ENCODE measurements at places on chromosomes 1 and 21.

- peak; percentile 23 for DNase-seq
These were observed 6.6 kb downstream of the ADORA1 start for GRCh38 chr1:203133970-203134725.

DNA sequence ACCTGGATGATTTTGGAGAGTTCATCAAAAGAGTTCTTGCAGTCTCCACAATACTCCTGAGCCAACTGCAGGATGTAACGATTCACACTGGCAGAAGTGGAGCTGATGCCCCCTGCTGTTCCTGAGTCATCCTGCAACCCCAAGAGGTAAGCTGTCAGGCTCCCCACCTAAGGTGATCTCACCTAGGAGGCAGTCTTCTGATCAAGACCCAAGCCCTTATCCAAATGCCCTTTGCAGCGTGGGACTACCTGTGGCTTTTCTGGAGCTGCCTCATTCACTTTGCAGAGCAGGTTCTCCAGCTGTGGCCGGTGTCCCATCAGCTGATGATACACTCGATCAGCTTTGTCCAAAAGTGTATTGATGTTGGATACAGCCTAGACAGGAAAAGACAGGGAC lies 96.4 kb downstream of the UBR4 start:
- DNase-seq: peak; percentile 60

- peak; percentile 32 for DNase-seq
These were observed 64.5 kb downstream of the KIF14 start for GRCh38 chr1:200556002-200556401.

- no peak for DNase-seq
These were observed 16.3 kb upstream of the CD2 start for GRCh38 chr1:116737855-116738321.

DNA sequence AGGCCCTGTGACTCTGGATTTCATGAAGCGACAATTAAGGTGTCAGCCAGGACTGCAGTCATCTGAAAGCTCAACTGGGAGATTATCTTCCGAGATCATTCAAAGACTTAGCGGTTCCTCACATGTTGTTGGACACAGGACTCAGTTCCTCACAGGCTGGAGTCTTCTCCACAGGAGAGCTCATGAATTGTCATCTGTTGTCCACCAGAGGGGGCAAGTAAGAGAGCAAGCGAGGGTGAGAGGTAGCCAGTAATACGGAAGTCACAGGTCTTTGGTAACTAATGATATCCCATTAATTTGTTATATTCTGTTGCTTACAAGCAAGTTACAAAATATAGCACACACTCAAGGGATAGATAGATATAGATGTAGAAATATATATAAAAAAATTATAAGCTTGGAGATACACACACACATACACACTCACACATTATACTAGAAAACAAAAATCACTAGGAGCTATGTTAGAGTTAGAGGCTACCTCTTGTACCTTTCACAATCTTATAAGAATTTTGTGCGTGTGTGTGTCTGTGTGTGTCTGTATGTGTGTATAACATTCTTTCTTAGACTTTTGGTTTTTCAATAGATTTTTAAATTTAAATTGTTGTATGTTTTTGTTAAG lies 1695.3 kb downstream of the BRINP3 start:
- peak; percentile 74 for DNase-seq

GRCh38 chr1:84008631-84009030 lies 9.7 kb upstream of the TTLL7 start:
- DNase-seq: no peak

DNA sequence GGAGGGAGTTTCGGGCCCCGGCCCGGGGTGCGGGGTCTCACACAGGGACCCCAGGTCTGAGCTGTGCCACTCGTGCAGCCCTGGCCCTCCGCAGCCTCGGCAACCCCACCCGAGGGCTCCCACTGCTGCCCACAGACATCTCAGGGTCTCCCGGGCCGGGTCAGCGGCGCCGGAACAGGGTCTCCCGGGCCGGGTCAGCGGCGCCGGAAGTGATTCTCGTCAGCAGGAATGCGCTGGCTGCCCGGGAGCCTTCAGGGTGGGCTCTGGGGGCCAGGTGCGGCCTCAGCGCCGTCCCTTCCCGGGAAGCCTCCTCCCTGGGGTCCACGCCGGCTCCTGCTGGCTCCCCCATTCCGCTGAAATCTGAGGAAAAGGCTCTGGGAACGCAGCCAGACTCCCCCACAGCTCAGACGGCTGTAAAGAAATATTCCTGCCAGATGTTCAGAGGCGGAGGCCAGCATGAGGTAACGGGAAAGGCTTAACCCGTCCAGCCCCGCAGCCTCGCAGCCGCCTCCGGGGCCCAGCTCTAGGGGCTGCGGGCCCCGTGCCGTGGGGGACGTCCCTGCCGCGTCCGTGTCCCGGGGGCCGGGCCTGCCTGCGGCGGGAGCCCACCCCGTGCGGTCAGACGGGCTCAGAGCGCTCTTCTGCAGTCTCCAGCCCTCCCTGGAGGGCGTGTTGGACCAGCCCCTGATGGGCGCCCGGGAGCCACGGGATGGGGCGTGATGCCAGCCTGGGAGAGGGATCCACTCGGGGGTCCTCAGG lies 8.7 kb upstream of the COL6A1 start:
- DNase-seq: peak; percentile 90

DNA sequence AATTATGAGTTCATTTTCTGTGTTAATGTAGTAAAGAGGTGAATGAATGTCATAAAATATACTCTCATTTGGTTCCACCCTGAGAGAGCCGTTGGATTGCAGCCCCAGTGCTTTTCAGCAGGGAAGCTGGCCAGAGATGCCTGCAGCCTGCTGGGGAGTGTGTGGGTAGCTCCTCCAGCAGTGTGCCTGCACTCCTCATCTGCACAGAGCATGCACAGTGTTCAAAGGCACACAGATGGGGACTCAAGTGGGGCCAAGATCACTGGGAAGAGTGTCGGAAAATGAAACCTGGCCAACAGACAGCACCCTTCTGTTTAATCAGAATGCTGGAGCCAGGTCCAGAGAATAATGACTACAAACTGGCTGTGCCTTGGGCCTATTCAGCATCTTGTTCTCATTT lies 206.8 kb downstream of the ST6GALNAC3 start:
- DNase-seq: peak; percentile 8

GRCh38 chr1:9630331-9631111 lies 21.0 kb upstream of the PIK3CD start:
- DNase-seq: no peak

DNA sequence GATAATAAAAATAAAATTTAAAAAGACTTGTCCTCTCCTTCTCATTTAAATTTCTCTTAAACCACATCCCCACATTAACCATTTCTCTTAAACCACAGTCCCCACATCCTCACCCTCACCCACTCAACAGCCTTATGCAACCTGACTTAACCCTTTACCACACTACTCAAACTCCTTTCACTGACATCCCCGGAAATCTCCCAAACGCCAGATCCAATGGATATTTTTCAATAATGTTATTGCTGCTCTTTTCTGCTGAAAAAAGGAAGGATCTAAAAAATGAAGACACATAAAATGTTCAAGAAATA lies 54.2 kb upstream of the EEIG2 start:
- DNase-seq: no peak

GRCh38 chr1:24325587-24326449 lies 6.7 kb downstream of the GRHL3 start:
- DNase-seq: no peak

DNA sequence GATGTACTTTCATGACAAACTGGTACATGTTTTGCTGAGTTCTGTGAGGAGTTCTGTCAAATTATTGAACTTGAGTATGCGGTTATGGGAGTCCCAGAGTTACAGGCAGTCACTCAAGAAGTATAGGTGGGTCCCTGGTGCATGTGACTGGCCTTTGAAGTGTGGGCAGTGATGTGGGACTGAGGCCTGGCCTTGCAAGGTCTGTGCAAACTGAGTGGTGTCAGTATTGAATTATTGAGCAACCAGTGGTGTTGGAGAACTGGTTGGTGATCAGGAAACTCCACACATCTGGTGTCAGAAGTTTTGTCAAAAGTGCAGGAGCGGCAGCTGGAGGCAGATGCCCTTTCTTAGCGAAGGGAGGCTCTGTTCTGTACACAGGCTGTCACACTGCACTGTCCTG lies 5.2 kb downstream of the ZNF678 start:
- no peak for DNase-seq

- DNase-seq: no peak
These were observed 113.0 kb upstream of the GADD45A start for GRCh38 chr1:67571901-67572593.

DNA sequence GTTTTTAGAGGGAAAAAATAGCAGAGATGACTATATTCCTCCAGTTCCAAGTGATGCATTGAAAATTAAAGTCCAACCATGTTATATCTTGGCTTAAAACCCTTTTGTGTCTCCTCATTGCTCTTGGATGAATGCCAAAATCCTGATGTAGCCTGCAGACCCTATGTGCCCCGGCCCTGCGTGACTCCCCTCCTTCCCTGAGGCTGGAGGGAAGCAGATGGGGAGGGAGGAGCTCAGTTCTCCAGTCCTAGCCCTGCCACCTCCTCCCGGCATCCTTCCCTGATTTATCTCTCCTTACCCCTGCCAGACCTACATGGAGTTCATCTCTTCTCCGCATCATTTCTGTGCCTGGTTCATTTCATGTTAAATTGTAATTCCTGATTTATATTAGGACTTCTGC lies 397.4 kb downstream of the PTPRU start:
- no peak for DNase-seq

DNA sequence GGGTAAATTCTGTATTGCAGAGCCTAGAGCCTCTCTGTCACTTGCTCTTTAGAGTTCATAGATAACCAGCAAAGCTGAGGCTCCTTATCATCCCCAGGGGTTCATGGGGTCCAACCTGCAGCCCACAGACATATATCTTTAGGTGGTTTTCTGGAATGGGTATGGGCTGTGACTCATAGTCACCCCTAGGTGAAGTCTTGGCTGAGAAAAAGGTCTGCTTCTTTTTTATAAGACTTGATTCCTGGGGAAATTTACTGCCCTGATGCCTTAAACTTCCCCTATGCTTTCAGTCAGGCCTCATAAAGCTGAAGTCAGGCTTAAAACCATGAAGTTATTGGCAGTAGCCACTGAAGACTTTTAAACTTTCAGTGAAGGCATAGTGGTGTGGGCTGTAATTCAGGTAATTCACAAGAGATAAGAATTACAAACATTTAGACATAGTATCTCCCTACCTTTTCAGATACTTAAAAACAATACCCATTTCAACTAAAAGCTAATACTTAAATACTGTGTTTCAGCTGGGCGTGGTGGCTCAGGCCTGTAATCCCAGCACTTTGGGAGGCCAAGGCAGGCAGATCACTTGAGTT lies 46.8 kb downstream of the MACO1 start:
- DNase-seq: no peak

DNA sequence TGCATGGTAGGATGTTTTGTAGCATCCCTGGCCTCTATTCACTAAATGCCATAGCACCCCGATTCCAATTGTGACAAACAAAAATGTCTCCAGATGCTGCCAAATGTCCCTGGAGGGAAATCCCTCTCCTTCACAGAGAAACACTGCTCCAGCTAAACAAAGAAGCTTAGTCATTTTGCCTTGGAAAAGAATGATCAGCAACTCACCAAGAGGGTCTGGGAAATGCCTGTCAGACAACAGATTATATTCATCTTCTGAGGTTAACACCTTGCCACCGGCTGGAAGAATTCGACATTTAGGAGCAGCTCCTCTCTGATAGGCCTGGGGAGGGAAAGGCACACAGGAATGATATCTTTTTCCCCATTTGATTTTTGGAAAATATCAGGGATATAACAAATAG lies 84.4 kb downstream of the NIBAN1 start:
- DNase-seq: no peak

- DNase-seq: no peak
These were observed 938.1 kb downstream of the TTLL7 start for GRCh38 chr1:83060651-83061390.

DNA sequence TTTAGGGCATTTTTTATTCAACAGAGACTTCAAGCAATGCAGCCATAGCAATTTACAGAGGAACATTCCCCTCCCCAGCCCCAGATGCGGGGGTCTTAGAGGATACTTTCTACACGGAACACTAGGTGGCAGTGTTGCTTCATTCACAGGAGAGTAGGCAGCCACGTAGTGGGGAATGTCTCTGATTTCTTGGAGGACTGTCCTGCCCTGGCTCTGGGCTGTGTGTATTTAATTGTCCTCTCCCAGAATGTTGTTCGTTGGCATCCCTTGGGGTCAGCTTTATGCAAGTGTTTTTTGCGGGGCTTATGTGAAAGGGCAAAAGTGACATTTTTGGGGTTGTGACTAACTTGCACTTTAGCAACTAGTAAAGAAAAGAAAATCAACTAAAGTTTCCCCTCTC lies 96.9 kb downstream of the PAPPA2 start:
- DNase-seq: peak; percentile 62

DNA sequence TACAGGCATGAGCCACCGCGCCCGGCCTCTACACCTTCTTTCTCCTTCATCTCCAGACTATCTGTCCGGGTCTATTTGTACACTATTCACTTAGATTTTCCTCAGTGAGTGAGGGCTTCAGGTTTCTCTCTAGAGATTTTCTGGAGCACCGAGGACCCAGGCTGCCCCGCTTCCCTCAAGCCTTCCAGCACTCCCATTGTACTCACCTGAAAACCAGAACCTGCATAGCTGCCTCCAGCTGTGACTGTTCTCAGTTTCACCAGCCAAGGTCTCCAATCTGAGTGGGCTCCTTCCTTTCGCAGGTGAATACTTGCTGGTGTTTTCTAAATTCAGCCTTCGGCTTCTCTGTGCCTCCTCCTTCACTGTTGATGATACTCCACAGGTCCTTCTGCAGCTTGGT lies 12.9 kb upstream of the DMAP1 start:
- DNase-seq: no peak

DNA sequence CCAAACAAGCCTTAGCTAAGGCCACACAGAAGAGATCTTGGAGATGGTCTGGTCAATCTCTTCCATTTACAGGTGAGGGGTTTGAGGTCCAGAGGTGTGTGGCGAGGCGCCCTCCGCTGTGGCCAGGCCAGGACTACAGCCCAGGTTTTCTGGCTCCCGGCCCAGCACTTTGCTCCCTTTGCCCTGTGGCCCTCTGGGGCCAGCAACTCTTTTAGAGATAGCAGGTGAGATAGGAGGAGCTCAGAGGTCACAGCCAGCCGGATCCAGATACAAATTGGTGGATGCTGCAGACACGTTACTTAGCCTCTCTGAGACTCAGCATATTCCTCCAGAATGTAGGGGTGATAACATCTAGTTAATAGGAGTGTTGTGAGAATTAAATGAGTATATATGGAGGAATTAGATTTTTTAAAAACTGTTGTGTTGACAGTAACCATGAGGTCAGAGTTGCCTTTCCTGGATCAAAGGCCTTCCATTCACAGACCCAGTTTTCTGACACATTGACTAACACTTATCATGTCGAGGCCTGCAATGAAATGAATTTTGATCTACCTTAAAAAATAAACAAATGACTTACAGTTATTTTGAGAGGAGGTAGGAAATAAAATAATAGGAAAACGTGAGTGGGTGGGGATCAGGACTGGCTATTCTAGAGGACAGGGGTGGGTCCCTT lies 16.6 kb downstream of the TEX35 start:
- DNase-seq: no peak

- DNase-seq: no peak
These were observed 1.8 kb downstream of the PTPN14 start for GRCh38 chr1:214549604-214550003.

All from choroid plexus epithelial cell (primary cell).